ENCODE measurements at places on chromosomes 12 and 14.

- no peak for DNase-seq
These were observed 396.7 kb downstream of the NPAS3 start for GRCh38 chr14:33335366-33335765.

DNA sequence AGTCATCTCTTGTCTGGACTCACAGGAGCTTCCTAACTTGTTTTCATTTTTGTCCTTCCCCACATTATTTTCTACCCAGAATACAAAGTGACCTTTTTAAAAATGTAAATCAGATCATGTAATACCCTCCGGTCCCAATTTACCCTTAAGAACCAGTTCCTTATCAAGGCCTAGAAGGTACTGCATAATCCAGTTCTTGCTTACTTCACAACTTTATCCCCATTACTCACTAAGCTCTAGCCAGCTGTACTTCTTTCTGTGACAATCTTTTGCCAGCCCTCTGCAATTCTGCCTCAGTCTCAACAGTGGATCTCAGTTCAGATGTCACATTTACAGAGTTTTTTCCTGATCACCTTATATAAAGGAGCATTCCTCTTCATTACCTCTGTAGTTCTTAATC, 11.6 kb downstream of the RAP1B start:
- DNase-seq, result no peak

- no peak for DNase-seq
These were observed 46.6 kb downstream of the PPP2R5C start for GRCh38 chr14:101808020-101808641.

DNA sequence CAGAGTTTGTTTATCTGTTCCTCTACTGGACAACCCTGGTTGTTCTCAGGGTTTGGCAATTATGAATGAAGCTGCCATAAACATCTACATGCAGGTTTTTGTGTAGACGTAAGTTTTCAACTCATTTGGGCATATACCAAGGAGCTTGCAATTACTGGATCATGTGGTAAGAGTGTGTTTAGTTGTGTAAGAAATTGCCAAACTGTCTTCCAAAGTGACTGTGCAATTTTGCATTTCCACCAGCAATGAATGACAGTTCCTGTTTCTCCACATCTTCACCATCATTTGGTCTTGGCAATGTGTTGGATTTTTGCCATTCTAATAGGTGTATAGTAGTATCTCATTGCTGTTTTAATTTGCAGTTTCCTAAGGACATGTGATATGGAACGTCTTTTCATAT, 39.8 kb upstream of the FBXO33 start:
- no peak for DNase-seq

DNA sequence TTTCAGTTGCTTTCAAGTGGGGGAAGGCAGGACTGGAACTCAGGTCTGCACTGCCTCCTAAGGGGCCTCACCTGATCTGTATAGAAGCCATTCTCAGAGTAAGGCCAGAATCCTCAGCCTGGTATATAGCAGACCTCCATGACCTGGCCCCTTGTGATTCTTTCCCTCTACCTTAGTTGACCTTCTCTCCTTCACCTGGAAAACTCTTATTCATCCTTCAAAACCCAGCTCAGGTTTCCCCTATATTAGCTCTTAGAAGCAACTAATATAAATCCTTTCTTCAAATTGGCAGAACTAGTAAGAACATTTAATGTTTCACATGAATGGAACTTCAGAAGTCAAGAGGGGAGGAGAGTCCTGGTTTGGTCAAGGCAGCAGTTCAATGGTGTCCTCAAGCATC, 26.0 kb upstream of the WSCD2 start:
- DNase-seq, result no peak

DNA sequence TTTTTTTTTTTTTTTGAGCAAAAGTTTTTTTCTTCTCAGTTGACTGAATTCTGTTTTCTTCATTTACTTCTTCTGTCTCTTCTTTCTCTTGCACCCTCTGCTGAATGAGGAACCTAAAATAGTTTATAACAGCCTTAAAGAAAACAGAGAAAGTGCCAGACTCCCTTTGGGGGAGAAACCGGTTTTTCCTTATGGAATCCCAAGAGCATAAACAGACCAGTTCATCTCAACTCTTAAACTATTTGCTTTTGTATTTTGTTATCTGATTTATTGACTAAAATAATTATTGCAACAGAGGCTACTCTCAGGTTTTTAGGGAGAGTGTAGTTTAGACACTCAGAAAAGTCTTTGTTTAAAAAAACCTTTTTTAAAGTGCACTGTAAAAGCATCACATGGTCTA, 30.2 kb downstream of the ST8SIA1 start:
- DNase-seq, result no peak

Measured in activated T-helper 1 cell treated with anti-CD3 and anti-CD28 coated beads, Interleukin-2, amount 50 U/mL, for 16 hours (primary cell).